Large intestine (tissue), 12 donors: ENCODE measurements at places on chromosomes 1 and 21. TPM values are rescaled to one million over a fixed set of nuclear protein-coding genes. Genes with fewer than 3 reads are reported as not detected.

GRCh38 chr1:59997479-59998115 lies 71.0 kb upstream of the CYP2J2 start:
- DNase-seq = no peak

GRCh38 chr21:45827302-45827692 lies 154.3 kb upstream of the COL6A1 start:
- DNase-seq = no peak

- DNase-seq = no peak
Measured at GRCh38 chr1:192954705-192955265, 104.4 kb downstream of the UCHL5 start.

DNA sequence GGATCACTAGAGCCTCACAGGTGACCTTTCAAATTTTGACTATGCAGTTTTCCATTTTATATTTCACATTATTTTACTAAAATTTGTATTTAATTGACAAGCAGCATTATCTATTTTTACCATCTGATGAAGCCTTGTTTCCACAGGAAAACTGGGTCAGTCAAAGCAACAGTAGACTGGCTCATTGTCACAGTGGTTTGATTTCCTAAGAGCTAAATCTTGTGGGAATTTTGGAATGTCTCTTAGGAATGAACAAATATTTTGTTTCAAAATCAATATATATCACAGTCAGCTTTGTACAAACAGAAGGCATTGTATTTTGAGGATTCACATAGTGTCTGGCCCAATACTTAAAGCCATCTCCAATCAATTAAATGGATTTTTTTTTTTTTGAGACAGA lies 152.6 kb upstream of the RNPC3 start:
- DNase-seq = no peak

GRCh38 chr1:115182012-115182715 lies 92.9 kb upstream of the TSPAN2 start:
- DNase-seq = no peak

GRCh38 chr1:13901597-13901996 lies 201.6 kb downstream of the PRDM2 start:
- no peak for DNase-seq

- no peak for DNase-seq
Measured at GRCh38 chr1:176694713-176695112, 231.7 kb downstream of the PAPPA2 start.

CFAP141 gene
- not detected for polyA plus RNA-seq

RGS8 gene
- 0.19 TPM for polyA plus RNA-seq

OPRD1 gene
- polyA plus RNA-seq = 1.5 TPM

IRF2BP2 gene
- polyA plus RNA-seq = 161 TPM

GPR25 gene
- 0.16 TPM for polyA plus RNA-seq

PTGFR gene
- 1.3 TPM for polyA plus RNA-seq

SFPQ gene
- 433 TPM for polyA plus RNA-seq
